ENCODE measurements at places on chromosomes 5 and 9. TPM values are rescaled to one million over a fixed set of nuclear protein-coding genes. Genes with fewer than 3 reads are reported as not detected.

SCAI gene
- 8.5 TPM for total RNA-seq

RLN2 gene
- total RNA-seq, result not detected

ITGA2 gene
- 159 TPM for total RNA-seq

INSYN2B gene
- total RNA-seq, result 52.3 TPM

PCDHA9 gene
- under 0.01 TPM for total RNA-seq

CBY3 gene
- not detected for total RNA-seq

UAP1L1 gene
- 21.5 TPM for total RNA-seq

PRR7 gene
- 21.2 TPM for total RNA-seq
